Left kidney (tissue), 8 donors: ENCODE measurements at places on chromosomes 11 and 22. TPM values are rescaled to one million over a fixed set of nuclear protein-coding genes. Genes with fewer than 3 reads are reported as not detected.

DNA sequence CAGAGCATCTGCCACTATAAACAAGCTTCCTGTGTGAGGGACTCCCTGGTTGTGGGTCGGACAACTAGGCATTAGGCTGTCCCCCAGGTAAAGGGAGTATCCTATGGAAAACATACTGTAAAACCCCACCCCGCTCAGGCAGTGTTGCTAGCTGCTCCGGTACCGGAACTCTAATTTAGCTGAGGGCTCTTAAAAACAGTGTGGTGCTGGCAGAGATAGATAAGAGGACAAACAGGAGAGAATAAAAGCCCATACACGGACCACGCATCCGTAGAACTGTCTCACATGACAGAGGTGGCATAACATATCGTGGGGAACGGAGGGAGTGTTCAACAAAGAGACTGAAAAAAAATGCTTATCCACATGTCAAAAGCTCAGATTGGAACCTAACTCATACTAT lies 3.4 kb upstream of the MOGAT2 start:
- DNase-seq, result no peak

DNA sequence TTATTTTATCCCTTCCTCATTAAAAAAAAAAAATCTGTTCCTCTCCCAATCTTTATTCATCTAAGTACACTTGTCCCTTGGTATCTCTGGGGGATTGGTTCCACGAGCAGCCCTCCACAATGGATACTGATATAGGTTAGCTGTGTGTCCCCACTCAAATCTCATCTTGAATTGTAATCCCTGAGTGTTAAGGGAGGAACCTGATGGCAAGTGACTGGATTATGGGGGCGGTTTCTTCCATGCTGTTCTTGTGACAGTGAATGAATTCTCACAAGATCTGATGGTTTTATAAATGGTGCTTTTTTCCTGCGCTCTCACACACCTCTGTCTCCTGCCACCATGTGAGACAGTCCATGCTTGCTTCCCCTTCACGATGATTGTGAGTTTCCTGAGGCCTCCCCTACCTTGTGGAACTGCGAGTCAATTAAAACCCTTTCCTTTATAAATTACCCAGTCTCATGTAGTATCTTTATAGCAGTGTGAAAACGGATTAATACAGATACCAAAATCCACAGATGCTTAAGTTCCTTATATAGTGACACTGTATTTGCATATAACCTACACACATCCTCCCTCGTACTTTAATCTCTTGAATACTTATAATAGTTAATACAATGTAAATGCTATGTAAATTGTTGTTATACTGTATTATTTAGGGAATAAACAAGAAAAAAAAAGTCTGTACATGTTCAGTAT lies 62.0 kb downstream of the PACS1 start:
- DNase-seq, result no peak

DNA sequence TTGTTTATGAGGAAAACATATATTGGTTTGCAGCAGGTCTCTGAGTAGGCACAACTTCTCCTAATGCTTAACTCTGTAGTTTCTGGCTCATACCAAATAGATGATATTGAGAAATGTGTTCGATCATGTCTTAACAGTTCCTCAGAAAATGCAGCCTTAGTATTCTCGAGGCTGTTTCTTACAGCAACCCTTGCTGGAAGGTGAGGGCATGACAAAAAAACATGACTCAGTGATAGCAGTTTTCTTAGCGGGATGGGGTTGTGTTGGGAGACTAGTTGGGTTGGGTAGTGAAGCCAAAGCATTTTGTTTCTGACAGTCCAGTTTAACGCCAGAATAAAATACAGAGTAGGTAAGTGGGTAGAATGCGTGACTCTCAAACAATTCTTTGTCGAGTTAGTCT lies 94.7 kb upstream of the PARVA start:
- no peak for DNase-seq

DNA sequence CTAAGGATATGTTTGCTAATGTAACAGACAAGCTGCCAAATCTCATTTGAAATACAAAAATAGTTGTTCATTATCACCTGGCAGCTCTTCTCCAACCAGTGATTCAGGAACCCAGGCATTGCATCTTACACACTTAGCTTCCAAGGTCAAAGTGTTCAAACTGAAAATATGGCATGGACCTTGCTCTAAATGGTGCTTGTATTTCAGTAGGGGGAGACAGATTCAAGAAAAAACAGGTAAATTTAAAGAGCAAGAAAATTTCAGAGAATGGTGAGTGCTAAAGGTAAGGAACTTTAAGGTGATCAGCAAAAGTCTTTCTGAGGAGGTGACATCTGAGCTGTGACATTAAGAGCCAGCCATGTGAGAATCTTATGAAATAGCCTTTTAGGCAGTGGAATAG lies 82.8 kb upstream of the E2F8 start:
- no peak for DNase-seq

DNA sequence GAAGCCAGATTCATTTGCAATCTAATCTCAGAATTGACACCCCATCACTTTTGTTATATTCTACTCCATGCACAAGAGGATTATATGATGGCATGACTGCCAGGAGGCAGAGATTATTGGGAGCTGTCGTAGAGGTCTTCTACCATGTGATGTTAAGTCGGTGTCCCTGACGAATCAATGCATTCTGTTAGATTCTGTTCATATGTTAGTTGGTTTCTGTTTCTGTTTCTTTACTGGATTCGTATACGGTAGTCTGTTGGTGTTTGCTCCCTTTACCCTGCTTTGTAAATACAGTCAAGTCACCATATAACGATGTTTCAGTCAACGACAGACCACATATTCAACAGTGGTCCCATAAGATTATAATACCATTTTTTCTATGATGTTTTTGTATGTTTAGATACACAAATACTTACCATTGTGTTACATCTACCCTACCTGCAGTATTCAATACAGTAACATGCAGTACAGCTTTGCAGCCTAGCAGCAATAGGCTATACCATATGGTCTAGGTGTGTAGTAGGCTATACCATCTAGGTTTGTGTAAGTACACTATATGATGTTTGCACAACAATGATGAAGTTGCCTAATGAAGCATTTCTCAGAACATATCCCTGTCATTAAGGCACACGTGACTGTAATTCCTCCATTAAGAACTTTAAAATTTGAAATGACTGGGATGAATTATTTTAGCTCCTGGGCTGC lies 22.8 kb upstream of the RASSF10 start:
- DNase-seq, result no peak

- DNase-seq, result no peak
These were observed 148.9 kb downstream of the TENM4 start for GRCh38 chr11:79291948-79292347.

GRCh38 chr11:87136236-87136635 lies 98.5 kb downstream of the TMEM135 start:
- DNase-seq, result no peak

OR10V1 gene
- not detected for polyA plus RNA-seq

GRCh38 chr11:65446446-65447277 lies 24.1 kb downstream of the NEAT1 start:
- DNase-seq, result no peak

DNA sequence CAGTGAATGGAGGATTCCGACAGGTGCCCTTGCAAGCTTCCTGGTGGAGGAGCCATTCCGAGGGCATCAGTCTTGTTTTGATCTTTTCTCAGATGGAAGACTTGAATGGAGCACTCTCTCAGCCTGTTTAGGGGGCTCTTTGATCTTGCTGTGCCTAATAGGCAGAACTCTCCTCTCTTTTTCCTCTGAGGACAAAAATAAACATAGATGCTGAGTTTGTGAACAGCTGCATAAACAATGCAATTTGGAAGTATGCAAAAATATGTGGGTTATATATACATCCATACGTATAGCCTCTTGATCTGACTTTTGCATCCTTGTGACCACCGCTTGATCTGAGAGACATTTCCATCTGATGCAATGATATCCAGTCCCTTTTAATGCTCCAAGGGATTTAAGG lies 29.1 kb downstream of the BARX2 start:
- no peak for DNase-seq

DNA sequence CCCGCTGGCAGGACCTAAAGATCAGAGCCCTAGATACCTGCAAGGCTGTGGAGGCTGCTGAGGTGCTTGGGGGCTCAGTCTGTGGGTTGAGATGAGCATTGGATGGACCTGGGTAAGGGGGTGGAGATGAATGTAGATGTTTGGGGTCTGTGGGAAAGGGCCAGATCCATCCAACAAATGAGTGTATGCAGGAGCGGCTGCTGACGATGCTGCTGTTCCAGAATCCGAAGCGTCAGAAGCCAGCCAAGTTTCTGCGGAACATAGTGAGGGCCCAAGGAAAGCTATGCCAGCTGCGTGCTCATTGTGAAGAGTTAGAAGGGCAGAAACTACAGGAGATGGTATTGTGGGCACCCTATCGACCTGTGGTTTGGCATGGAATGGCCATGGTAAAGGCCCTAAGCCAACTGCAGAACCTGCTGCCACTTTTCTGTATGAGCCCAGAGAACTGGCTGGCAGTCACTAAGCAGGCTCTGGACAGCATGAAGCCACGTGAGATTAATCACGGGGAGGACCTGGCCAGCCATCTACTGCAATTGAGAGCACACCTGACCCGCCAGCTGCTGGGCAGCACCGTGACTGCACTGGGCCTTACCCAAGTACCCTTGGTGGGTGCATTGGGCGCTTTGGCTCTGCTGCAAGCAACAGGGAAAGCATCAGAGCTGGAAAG lies 36.6 kb downstream of the RRP8 start:
- no peak for DNase-seq

- DNase-seq, result no peak
These were observed 119.0 kb downstream of the LDLRAD3 start for GRCh38 chr11:36062796-36063365.

SMIM35 gene
- polyA plus RNA-seq, result 0.17 TPM

DNA sequence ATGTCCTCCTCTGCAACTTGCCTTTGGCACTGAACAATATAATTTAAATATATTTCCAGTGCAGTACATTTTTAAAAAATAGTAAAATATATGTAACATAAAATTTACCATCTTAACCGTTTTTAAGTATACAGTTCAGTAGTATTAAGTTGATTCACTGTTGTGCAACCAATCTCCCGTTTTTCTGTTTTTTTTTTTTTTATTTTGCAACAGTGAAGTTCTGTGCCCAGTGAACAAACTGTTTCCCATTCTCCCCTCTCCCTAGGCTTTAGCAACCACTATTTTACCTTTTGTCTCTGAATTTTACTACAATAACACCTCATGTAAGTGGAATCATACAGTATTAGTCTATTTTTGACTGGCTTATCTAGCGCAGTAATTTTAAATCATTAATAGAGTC lies 13.8 kb downstream of the PRRG4 start:
- DNase-seq, result no peak

- DNase-seq, result peak; percentile 76
These were observed 177.6 kb downstream of the IGLL1 start for GRCh38 chr22:23402275-23403151.

DNA sequence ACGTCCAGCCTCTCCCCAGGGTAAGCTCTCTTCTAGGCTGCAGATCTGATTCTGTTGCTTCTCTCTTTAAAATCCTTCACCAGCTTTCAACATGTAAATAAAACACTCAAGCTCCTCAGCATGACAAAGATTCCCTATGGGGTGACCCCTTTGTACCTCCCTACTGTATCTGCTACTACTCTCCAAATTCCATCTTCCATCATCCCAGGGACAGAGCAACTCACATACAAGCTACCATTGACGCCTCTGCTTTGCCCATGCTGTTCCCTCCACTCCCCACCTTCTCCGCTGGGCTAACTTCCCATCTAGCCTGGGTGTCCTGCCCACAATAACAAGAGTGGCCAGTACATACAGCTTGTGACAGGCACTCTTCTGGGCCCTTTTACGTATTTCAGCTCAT lies 207.5 kb upstream of the ZBED5 start:
- DNase-seq, result no peak

GRCh38 chr11:65648997-65649493 lies 11.1 kb downstream of the SIPA1 start:
- DNase-seq, result no peak

GRCh38 chr22:31625661-31626426 lies 36.2 kb downstream of the PISD start:
- peak; percentile 57 for DNase-seq

DNA sequence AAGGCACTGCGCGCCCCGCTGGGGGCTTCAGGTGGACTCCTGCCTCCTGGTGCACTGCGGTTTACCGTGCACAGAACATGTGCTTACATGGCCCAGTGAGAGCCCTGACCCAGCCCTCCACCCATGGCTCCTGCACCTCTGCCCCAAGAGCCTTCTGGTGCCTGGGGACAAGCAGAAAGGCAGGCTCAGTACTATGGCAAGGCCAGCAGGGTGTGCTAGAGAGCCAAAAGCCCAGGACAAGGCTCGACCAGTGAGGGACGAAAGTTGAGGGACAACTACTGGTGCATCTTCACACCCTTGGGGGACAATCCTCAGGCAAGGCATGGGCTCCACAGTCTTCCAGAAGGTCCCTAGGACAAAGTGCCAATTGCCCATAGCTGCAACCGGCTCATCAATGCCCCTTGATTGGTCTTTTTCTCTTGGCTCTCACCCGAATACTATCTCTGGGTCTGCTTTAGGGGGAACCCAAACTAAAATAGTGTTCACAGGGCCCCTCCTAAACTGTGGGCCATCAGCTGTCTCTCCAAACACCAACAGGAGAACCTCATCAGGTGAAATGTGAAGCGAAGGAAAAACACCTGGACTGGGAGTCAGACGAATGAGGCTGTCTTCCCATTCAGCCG lies 13.5 kb downstream of the PGA5 start:
- peak; percentile 30 for DNase-seq

APBB1 gene
- polyA plus RNA-seq, result 55.3 TPM

DNA sequence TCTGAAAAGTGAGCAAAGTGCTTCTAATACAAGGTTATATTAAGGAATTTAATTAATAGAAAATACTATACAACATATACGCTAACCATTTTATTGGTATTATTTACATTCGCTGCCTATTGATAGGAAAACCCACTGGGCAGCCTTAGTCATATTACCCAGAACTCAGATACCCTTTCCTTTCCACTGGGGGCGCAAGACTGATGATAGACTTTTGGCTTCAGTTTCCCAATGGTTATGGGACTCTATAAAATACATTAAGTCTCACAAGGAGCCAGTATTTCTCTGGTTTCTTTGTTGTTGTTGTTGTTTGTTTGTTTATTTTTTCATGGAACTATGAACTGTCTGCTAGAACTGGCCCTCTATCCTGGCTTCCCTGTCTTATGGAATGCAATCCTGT lies 471.1 kb upstream of the KIRREL3 start:
- no peak for DNase-seq

- no peak for DNase-seq
These were observed 409.5 kb downstream of the MIAT start for GRCh38 chr22:27066856-27067255.

DNA sequence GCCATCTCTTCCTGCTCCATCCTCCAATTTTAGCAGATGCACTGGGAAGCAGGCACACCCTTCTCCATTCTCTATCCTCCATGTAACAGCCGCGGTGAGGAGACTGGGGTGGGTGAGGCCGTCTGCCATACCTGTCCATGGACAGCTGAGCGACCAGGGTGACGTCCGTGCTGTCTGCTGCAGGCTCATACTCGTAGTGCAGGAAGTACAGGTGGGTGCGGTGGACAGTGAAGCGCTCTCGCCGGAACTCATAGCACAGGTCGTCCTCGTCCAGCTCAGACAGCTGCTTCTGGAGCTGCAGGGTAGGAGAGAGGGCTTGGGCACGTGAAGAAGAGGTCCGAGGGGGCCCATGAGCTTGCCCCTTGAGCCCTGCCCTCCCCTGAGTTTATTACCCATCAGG lies 257.8 kb upstream of the SYN3 start:
- no peak for DNase-seq
